Cardiac muscle cell (in vitro differentiated cells and primary cell): ENCODE measurements at places on chromosomes 6 and 20.

- no peak for DNase-seq
Measured at GRCh38 chr6:7153789-7154188, 46.0 kb downstream of the RREB1 start.

- DNase-seq, result peak; percentile 81
Measured at GRCh38 chr6:122530440-122531046, 58.9 kb upstream of the SERINC1 start.

GRCh38 chr20:63080411-63080810 lies 73.6 kb upstream of the BHLHE23 start:
- no peak for DNase-seq

GRCh38 chr6:63307581-63308246 lies 12.1 kb downstream of the LGSN start:
- peak; percentile 67 for DNase-seq

DNA sequence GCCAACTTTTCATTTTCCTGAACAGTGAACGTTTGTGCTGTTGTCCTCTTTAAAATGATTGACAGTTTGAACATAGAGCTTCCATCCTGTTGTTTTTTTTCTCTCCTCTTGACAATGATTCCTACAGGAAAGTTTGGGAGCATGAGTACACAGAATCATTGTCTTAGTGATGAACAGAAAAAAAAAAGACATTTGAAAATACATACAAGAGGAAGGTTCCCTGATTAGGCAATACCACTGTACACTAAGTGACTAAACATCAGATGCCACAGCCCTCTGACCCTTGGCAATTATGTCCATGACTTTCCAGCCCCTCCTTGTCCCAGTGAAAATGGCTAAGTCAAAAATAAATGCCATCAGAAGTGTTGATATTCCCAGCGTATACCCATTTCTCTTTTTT lies 71.5 kb downstream of the RTN4IP1 start:
- DNase-seq, result no peak

DNA sequence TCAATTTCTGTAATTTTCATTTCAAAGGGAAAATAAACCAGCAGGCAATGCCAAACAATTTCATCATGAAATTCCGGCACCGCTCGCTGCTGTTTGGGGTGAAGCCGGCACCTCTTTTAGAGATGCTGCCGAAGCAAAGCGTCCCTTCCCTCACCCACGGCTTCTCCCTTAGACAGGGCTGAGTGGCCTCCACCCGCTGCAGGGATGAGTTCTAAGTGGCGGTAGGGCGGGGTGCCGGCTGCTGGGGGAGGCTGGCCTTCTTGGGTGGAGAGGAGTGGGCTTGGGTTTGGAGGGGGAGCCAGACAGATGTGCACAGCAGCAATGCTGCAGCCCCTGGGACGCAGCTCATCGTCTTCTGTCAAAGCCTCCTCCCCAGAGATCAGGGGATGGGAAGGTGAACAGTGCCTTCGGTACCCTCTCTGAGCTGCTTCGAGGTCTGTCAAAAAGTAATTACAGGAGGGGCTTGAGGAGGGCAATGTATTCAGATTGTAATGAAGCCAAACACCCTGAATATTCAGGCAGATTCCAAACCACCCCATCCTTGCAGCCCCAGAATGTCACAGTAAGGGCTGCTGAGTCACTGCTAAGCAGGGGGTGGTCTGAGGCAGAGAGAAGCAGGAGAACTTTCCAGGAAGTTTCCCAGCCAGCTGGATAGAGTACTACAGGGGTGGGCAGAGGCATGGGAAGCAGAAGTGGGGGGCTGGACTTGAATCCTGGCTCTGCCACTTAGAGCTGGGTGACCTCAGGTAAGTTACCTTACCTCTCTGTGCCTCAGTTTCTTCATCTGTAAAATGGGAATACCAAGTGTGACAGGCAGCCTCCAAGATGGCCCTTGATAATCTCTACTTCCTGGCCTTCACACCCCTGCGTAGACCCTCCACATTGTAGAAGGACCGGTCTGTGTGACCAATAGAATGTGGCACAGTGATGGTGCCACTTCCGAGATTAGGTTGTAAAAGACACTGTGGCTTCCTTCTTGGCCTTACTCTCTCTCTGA lies 96.6 kb downstream of the SULF2 start:
- DNase-seq, result no peak

GRCh38 chr20:4814696-4815252 lies 93.1 kb downstream of the PRND start:
- no peak for DNase-seq

DNA sequence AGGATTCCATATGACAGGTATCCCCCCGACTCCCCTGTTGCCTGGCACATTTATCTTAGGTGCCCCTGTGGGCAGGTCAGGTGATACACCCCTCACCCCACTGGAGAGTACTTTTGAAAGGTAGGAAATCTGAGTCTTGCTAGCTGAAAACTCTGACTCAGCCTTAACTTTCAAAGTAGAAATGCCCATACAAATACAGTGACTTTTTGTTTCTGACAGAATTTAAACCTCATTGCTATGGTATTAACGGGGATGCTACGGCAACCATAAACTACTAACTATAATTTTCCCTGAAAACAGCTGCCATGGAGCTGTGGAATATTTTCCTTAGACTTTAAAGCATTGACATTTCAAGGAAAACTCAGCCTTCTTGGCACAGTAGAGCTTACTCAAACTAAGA lies 536.0 kb downstream of the RFPL4B start:
- no peak for DNase-seq

- no peak for DNase-seq
Measured at GRCh38 chr6:130164251-130164650, 58.5 kb downstream of the SAMD3 start.

DNA sequence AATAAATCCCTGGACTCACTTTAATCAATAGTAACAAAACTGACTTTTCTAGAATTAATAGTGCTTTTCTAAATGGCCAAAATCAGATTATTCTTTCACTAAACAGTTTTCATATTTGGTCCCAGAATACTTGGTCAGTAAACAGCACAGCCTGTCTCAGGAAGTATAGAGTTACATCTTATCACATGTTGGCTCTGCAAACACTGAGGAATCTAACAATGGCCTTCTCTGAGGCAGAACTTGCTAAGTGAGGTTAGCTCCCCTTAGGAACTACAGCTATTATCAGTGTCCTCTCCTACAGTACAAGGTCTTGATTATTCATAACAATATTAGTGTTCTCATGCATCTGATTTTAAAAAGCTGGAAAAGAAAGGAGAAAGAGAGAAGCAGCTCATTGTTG lies 1622.8 kb downstream of the HACE1 start:
- DNase-seq, result peak; percentile 31

DNA sequence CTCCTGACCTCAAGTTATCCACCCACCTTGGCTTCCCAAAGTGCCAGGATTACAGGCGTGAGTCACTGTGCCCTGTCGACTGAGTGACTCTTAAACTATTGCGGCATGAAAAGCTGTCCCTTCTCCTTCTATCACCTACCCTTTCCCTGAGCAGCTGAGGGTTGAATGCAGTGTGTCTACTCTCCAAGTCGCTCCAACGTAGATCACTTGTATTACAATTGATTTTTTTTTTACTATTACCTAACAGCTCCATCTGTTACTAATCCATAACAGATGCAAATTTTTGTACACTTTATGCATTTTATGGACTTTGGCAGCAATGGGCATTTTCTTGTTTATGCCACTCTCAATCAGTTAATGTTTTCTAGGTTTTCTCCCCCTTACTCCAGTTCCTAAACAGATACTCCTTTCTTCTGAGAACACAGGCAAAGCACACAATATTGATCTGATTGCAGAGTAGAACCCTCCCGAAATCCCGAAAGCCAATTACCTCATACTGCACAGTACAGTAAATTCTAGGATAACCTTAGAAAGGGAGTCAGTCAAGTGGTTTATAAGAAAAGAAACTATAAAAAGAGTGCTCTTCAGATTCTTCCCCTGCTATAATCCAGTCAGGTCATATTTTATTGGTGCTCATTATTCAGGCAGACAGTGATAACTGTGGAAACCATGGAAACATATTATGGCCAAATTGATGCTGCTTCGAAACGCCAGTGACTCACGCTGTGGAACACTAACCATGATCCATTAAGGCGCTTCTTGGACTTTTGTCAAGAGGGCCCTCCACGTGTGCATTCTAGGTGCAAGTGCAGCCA lies 273.0 kb downstream of the ADGB start:
- DNase-seq, result no peak

DNA sequence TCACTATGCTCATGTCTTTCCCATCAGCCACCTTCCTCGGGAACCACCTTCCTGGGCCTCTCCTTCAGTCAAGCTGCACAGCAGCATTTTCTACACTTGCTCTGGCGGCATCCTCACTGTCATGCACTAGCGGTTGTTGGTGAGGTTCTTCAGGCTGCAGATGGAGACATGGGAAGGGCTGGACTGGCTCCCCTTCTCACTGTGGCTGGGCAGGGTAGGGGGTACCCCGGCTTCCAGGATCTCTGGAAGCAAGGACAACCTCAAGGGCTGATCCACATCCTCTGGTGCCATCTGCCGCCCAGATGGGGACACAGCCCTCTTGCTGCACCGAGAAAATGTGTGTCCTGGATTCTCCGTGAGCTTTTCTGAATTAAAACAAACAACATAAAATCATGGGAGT lies 180.1 kb upstream of the RNF24 start:
- peak; percentile 35 for DNase-seq

DNA sequence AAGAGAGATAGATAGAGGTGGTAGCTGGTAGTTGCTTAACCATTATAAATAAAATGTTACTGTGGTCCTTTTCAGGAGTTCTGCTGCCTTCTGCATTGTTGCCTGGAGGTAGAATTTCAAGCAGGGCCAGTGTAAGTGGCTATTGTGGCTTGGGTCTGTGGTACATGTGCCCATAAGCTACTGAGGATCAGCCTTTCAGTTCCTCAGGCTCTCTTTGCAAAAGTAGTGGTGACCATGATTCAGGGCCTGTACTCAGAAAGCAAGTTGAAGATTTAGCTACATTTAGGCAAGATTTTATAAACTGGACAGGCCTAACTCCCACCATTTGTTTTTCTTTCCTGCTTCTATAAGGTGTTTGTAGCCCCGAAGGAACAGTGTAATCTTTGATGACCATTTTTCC lies 199.0 kb downstream of the PDE7B start:
- DNase-seq, result no peak

DNA sequence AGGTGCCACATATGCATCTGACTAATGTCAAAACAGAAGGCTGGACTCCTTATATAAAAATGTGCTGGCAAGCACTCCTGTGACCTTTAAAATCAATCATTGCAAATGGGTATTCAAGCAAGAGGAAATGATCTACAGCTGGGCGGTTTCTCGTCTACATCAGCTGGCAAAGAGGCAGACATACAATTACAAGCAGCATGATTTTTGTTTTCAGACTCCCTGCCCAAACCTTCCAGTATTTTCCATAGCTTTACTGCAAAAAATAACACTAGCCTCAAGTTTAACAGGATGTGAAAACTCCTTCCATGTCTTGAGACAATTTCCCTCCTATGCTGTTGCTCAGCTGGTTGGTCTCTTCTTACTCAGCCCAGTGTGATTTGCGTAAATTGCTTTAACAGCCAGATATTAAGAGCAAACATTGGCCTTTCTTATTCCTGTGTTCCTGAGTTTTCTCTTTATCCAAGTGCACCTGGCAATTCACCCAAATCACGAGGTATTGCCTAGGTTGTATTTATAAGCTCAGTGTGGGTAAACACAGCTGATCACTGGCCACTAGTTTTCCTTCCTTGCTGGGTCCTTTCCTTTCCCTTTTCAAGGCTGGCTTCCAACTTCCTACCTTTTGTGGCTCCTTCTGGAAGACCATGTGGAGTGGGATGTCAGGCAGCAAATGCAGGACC lies 130.4 kb downstream of the MOXD1 start:
- DNase-seq, result no peak

DNA sequence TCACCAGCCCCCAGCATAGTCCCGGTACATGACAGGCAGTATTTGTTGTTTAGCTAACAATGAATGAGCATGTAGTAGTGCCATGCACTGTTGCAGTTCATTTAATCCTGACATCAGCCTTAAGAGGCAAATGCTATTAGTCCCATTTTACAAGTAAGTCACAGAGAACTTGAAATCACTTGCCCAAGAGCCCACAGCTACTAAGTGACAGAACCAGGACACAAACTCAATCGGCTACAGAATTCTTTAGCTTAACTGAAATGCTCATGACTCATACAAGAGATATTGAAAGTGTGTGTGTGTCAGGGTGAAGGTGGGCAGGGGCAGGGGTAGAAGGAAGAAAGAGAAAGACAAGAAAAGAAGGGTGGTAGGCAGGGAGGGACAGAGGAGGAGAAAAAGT lies 52.7 kb downstream of the UNC5CL start:
- DNase-seq, result no peak
